ENCODE measurements at places on chromosomes 4 and X. TPM values are rescaled to one million over a fixed set of nuclear protein-coding genes. Genes with fewer than 3 reads are reported as not detected.

DNA sequence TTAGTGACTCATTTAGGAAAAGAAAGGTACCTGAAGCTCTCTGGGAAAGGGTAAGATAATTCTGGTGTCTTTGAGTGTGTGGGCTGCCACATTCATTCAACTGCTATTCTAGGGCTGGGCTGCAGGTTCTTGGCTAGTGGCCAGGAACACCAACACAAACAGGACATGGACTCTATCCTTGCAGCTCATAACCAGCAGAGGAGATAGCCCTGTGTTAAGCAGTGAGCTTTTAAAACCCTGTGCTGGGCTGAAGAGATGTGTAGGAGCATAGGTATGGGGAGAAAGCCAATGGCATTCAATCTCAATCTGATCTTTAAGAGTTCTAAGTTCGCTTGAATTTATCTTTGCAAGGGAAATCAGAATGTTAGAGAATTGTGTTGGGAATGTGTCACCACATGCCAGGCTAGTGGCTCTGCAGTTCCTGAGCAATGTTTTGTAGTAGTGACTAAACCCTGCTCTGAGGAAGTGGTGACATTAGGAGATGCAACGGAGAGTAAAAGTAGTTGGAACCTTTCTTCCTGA lies 39.2 kb downstream of the SGMS2 start:
- no peak overlapping the region for H3K4me3 ChIP-seq
- H3K36me3 ChIP-seq: no peaks in the 10 kb centered on the region
- DNase-seq: peak; percentile 51

DNA sequence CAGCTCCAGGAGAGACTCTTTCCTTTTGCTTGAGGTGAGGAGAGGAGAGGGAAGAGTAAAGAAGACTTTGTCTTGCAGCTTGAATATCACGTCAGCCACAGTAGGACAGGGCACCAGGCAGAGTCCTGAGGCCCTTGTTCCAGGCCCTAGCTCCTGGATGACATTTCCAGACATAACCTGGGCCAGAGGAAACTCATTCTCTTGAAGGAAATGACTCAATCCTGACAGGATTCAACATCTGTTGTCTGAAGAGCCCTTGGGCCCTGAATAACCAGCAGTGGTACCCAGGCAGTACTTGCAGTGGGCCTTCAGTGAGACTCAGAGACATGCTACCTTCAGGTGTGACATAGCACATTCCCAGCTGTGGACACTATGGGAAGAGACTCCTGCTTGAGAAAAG lies 62.8 kb downstream of the FGF16 start:
- H3K36me3 ChIP-seq: peaks cover 14% of the 10 kb centered on the region
- H3K27ac ChIP-seq: no peak overlapping the region
- H3K4me1 ChIP-seq: no peaks in the 10 kb centered on the region
- DNase-seq: peak; percentile 12
- H3K4me3 ChIP-seq: no peak overlapping the region

- H3K27me3 ChIP-seq: peaks cover 7% of the 10 kb centered on the region
- H3K27ac ChIP-seq: no peak overlapping the region
- no peaks in the 10 kb centered on the region for H3K36me3 ChIP-seq
- no peak for DNase-seq
- no peak overlapping the region for H3K4me3 ChIP-seq
- peaks cover 2% of the 10 kb centered on the region for H3K4me1 ChIP-seq
Observed at GRCh38 chrX:72180539-72180938, 1.0 kb upstream of the PIN4 start.

DNA sequence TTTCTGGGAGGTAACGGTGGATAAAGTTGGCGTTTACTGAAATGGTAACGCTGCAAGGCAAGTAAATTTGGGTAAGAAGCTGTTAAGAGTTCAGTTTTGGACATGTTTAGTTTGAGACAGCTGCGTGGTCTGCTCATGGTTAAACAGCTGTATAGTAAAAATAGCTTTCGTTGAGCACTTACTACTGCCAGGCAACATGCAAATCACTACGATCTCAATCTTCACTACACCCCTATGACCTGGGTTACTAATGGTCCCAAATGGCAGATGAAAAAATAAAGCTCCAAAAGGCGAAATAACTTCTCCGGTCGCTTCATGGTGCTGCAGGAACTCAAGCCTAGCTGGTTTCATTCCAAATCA lies 22.2 kb downstream of the FABP2 start:
- DNase-seq: no peak
- peak overlapping the region; percentile 70 for H3K4me3 ChIP-seq
- no peaks in the 10 kb centered on the region for H3K4me1 ChIP-seq
- no peaks in the 10 kb centered on the region for H3K27me3 ChIP-seq
- H3K27ac ChIP-seq: peak overlapping the region; percentile 90

The RHOXF1 gene
- total RNA-seq: not detected

All from IMR-90 (cell line).